ENCODE measurements at places on chromosomes 12 and 14.
A peak's percentile ranks its signal among the peaks of the same experiment; 100 is the strongest.

DNA sequence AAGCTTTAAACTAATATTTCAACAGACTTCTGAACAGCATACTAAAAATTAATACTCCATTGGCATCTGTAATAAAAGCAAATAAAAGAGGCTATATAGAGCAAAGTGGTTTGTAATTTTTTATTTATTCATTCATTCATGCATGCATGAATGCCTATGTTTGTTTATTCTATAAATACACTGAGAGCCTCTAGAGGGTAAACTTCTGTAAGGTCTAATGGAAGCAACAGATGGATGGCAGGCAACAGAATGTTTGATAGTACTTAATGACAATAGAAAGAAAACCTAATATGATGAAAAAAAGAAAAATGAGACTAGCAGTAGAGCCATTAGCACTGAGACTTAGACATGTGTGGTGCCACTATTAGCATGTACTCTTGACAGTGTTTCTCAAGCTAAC, 253.1 kb downstream of the CCDC91 start:
- DNase-seq = no peak

GRCh38 chr12:114924946-114925475, 241.0 kb upstream of the TBX3 start:
- DNase-seq = no peak

GRCh38 chr14:53668897-53669296, 287.7 kb downstream of the BMP4 start:
- no peak for DNase-seq

GRCh38 chr12:57254506-57255280, 3.7 kb upstream of the STAC3 start:
- no peak for DNase-seq

GRCh38 chr12:49428793-49429192, 61.5 kb downstream of the SPATS2 start:
- DNase-seq = no peak

GRCh38 chr12:40101747-40102146, 4.1 kb downstream of the SLC2A13 start:
- DNase-seq = no peak

DNA sequence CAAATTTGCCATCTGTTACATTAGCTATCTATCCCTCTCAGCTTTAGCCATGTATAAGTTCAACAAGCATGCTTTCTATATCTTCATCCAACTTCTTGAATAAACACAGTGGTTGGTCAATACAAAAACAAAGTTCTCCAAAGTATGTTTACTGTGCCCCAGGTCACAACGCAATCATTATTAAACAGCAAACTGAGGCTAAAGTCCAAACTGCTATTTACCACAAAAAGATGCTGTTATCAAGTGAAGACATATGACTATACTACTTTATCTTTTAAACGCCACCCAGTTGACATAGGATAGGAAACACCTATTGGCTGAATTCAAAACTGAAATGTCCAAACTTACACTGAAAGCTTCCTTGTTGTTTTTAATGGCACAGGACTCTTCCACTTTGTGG, 11.7 kb downstream of the ZCCHC8 start:
- no peak for DNase-seq

DNA sequence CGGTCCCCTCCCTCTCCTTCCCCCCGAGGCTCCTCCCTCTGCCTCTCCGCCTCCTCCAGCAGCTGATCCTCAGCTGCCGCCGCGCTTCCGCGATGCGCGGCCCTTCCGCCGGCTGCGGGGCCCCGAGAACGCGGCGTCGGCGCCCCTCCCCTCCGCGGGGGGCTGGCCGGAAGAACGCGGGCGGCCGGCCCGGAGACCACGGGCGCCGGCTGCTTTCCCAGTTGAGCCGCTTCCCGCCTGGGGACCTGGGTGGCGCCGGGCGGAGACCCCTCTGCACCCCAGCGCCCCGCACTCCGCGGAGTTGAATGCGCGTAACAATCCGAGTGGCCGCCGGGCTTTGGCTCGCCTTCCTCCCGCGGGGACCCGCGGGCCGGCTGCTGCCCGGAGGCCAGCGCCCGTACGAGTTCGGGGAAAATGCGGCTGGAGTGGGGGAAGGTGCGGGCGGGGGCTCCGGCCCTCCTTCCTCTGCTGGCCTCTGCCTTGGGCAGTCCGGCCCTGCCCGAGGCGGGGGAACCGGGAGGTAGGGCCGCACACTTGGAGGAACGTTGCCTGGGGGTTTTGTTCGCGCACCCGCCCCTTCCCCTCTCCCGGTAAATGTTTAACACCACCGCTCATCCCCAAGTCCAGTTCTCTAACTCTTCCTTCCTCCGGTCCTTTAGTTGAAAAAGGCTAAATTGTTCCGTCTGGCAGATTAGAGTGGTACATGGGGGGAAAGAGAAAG, 393 bp upstream of the DCAF5 start:
- DNase-seq = peak; percentile 78

- no peak for DNase-seq
Observed at GRCh38 chr14:32706721-32707519, 231.8 kb upstream of the NPAS3 start.

GRCh38 chr12:48903363-48903981, 21.8 kb downstream of the FKBP11 start:
- no peak for DNase-seq

GRCh38 chr12:76276499-76277151, 71.6 kb downstream of the BBS10 start:
- DNase-seq = no peak

GRCh38 chr12:45246236-45246635, 30.3 kb downstream of the ANO6 start:
- DNase-seq = no peak

DNA sequence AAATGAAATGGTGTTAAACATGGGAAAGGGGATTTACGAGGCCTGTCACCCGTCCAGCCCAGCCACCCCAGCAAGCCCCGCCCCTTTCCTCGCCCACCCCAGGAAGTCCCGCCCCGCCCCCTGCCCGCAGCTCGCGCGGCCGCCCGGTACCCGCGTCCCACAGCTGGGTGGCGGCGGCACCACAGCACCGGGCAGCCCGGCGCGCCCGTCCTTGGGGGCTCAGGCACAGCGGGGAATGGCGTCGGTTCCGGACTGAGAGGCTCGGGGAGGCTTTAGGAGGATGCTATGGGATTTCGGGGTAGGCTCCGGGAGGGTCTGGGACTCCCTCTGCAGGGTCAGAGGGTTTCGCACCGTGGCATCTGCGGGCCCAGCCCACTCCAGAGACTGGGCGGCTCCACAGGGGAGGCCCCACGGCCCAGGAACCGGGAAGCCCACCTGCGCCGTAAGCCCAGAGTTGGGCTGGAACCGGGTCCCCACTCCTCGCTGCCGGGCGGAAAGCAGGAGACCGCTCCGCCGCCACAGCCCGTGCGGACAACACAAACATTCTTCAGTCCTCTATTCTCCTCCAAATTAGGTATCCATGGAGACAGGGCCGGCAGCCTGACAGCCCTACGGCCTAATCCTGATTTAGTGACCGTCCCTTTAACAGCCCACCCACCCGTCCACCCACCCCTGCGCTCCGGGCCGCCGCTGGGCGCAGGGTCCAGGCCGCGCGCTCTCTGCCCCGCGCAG, 1.4 kb downstream of the FIGNL2 start:
- no peak for DNase-seq

- no peak for DNase-seq
Observed at GRCh38 chr12:41804026-41804425, 340.6 kb downstream of the GXYLT1 start.

GRCh38 chr12:58761308-58761707, 159.0 kb downstream of the LRIG3 start:
- no peak for DNase-seq

DNA sequence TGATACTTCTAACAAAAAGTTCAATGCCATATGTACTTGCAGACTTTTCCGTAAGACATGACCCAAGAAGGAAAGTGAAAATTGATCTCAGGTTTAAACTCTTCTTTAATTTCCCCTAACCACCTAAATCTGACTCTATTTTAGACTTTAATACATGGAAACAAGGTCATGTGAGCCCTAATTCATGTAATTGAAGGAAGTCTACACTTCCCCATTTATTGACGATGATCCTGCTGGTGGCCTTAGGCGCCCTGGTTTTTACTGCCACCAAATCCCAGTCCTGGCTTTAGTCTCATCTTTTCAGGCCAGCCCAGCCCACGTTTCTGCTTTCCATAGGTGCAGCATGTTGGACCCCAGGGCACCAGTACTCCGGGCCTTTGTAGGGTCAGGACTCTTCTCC, 157.9 kb downstream of the PELI2 start:
- DNase-seq = no peak

DNA sequence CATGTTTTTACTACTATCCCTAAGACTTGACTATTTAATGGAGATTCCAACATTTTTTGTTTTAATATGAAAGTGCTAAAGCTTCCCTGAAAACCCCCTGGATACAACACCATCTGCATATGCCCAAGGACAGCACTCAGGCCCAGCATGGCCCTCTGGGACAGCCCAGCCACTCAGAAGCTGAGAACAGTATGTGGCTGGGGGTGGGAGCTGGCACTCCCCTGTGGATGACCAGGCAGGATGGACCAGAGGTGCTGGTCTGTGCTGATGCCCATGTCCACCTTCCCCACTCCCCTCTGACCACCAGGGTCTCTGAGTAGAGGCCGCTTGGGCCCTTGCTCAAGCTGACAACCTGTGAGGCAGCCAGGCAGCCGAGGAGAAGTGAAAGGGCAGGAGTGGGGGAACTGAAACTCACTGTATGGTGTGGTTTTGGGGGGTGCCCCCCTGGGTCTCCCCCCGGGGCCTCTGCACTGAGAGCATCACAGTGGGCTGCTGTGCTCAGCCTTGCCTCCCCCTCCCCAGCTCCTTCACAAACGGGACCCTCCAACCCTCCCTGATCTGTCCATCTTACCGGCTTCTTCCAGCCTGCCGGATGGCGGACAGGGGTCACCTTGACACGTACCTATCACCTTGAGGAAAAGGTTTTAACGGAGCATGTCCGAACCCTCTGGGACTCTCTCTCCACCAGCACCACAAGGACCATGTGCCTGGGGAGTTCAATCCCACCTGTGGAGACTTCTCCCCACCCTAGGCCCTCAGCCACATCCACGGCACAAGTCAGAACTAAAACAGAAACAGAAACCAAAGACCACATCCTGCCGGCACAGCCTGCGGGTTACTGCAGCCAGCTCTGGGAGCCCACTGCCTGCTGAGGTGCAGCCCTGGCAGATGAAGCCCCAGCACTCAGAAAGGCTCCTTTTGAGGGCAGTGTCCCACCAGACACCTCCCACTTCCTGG, at the start of gene TMEM229B:
Gene TMEM229B, minus strand, starts transcription at position 785 of the 957 bp plus-strand sequence. CDS start 14,798 bp downstream, outside the sequence.
- DNase-seq = no peak

DNA sequence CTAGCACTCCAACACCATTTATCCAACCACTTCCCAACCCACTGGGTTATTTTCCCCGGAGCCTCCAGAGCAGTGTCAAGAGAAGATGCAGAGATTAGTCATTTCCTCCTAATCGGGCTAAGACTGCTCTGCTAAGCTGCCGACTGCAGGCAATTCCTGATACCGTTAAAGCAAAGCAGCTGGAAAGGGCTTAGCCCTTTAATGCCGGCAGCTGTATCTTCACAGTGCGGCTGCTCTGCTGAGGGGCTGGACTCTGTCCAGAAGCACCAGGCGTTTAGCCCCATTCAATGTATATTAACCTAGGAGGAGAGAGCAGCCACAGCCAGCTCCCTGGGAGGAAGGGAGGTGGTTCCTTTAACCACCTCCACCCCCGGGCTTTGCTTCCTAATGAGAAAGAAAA, 11.1 kb downstream of the AQP6 start:
- DNase-seq = no peak

DNA sequence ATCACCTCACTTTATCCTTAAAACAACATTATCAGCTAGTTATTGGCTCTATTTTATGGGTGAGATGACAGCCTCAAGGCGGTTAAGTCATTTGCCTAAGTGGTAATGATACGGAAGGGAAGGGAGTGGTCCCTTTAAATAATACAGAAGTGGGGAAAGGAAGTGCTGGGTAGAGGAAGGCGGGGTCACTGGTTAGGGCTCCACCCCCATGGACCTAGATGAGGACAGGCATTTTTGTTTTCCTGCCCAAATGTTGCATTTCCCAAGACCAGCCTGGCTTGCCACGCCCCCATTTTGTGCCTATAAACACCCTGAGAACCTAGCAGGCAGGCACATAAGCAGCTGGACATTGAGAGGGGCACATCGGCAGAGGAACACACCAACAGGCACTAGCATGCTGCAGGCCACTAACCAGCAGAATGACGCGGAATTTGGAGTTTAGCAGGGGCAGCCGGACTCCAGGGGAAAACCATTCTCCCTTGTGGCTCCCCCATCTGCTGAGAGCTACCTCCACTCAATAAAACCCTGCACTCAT, 100.9 kb downstream of the EPS8 start:
- DNase-seq = peak; percentile 69

DNA sequence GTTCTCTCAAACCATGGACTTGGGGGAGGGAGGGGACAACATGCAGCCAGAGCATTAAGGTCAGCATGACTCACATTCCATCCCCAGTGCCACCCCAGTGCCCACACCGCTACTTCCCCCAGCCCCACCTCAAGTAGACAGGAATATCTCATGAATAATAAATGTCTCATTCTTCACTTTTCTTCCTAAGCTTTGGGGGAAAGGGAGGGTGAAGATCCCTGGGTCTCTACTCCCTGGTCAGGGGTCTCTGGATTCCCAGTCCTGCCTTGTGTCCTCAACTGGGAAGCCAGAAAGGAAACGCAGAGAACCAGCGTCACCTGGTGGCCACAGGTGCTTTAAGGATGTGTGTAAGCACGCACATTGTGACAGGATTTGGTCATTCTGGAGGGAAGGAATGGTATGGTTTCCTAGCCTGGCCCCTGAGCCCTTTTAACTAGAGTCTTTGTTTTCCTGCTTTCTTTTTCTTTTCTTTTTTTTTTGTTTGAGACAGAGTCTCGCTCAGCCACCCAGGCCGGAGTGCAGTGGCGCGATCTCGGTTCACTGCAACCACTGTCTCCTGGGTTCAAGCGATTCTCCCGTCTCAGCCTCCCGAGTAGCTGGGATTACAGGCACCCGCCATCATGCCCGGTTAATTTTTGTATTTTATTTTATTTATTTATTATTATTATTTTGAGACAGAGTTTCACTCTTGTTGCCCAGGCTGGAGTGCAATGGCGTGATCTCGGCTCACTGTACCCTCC, 3.4 kb downstream of the GPR84 start:
- DNase-seq = no peak

DNA sequence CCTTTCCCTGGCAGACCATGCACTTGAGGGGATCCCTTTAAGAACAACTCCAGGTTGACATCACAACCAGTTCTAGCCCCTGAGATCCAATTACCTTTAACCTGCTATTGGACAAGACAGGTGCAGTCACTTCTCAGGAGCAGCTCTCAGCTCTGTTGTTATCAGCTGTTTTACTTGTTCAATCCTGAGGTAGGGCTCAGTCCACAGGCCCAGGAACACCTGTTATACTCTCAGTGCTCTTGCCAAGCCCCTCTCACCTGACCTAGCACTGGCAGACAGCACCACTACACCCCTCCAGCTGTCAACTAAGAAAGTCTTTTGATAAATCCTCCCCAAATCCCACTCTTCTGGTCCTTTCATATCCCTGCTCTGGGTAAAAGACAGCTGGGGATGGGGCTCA, 163.9 kb upstream of the TMTC2 start:
- DNase-seq = no peak

DNA sequence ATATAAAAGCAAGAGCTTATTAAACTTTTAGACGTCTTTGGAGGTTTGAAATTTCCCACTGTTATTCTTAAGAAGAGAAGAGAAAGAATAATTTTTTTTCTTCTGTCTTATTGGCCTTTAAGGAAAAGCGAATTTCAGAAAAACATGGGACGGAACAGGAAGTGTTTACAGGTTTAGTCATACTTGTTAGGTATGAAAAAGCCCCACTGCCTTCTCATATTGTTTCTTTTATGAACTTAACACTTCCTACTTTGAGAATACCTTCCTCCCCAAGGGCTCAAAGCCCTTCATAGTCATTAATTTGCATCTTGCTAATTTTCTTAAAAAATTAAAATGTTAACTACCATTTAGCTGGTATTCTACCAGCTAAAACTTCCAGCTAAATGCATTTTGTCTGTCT, 82.0 kb downstream of the ETV6 start:
- no peak for DNase-seq

- no peak for DNase-seq
Observed at GRCh38 chr14:68315081-68315480, 477.8 kb downstream of the ZFP36L1 start.

All from T1000 (cell line).